ENCODE measurements at places on chromosomes 16 and 17.
A peak's percentile ranks its signal among the peaks of the same experiment; 100 is the strongest.

DNA sequence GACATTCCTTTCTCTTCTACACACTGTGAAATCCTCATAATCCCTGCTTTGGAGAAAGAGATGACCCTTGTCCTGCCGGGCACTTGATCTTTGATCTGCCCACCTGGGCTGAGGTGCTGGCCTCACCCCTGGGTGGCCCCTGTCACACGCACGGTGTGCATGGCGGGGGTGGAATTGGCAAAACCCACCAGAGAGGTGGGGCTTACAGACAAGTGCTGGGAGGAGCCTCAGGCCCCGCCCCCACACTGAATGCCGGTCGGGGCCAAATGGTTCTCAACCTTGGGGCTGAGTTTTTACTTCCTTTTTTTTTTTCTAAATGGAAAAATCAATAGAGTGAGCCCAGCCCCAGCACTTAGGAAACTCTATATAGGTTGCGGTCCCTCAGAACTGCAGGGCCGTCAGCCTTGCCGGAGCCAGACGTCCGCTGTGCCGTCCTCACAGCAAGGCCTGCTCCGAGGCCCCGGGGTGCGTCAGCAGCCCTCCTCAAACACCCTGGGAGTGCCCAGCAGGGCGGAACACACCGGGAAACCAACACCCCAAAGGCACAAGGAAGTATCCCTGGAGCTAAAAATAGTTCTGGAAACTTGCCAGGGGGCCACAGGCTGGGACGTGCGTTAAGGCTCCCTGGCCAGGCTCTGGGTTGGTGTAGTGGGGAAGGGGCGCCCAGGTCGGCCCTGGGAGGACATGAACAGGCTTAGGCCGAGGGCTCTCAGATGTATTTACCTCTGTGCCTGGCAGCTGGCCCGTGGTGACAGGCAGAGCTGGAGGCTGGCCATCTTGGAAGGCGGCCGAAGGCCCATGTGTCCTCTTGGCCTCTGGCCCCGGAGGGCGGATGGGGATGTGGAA, 11.0 kb downstream of the GPRC5C start:
- peak; percentile 60 for DNase-seq

GRCh38 chr16:48522041-48522440, 87.9 kb downstream of the N4BP1 start:
- no peak for DNase-seq

- DNase-seq = no peak
Measured at GRCh38 chr17:82950525-82951102, 110.8 kb upstream of the ZNF750 start.

- DNase-seq = peak; percentile 40
Measured at GRCh38 chr17:32495359-32496231, 8.8 kb downstream of the CDK5R1 start.

DNA sequence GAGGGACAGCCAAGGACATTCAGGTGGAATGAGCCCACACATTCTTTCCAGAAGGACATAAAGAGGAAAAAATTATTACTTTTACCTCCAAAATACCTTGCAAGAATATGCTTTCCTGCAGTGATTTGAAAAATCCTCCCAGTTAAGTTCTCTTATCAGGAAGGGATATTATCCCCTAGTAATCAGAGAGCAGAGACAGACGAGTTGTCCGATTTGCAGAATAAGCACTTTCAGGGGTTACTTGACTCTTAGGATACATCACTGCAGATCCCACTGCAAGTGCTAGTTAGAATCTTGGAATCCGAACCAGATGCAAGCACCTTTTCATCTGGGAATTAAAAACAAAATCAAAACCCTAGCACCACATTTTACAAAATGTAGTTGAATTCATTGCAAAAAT, 33.6 kb downstream of the FOXL1 start:
- DNase-seq = no peak
